ENCODE measurements at places on chromosomes 3 and 15.

GRCh38 chr15:57698243-57698642 lies 8.3 kb upstream of the POLR2M start:
- no peak for DNase-seq

GRCh38 chr3:11736136-11736833 lies 92.6 kb upstream of the VGLL4 start:
- no peak for DNase-seq

DNA sequence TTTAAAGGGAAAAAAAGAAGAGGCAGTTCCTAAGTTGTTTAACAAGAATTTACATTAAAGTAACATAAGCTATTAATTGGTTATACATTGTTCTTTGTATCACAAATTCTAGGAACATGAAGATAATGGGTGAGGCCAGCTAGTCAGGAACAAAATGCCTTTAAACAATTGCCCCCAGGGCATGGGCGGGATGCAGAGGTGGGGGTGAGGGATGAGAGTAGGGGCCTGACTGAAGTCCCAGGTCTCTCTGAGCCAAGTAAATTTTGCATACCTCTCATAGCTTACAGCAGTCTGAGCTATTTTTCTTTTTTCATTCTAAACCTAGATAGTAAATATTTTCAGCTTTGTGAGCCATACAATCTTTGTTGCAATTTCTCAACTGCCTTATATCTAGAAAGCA lies 77.8 kb upstream of the RNU6-1 start:
- DNase-seq, result no peak

- no peak for DNase-seq
Measured at GRCh38 chr3:24828011-24828410, 333.4 kb upstream of the THRB start.

- no peak for DNase-seq
Measured at GRCh38 chr3:120743556-120744195, 1.1 kb downstream of the GTF2E1 start.

- DNase-seq, result no peak
Measured at GRCh38 chr3:49910409-49911123, 6.9 kb upstream of the MST1R start.

- no peak for DNase-seq
Measured at GRCh38 chr3:51691949-51692348, 14.9 kb upstream of the GRM2 start.

DNA sequence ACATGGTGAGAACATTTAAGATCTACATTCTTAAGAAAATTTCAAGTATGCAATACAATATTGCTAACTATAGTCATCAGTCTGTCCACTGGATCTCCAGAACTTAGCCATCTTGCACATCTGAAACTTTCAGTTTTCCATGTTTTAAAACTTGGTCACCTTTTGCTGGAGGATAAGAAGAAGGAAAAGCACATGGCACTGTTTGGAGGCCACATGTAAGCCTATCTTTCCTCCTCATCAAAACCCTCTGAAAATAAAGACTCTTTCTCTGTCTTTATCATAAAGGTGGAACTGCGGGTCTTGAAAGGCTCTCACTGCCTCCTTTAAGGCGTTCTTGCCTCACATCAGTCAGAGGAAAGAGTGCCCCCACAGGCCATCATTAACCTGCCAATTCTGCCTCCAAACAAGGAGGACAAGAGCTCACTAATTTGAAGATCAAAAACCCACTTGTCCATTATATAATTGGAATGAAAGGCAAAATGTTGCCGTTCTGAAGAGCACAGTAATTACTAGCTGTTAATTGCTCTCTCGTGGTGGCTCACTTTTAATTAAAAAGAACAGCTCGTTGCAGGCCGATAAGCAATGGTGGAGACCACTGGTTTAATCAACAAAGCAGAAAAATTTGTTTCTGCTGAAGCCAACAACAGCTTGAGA lies 157.8 kb downstream of the MECOM start:
- DNase-seq, result no peak

DNA sequence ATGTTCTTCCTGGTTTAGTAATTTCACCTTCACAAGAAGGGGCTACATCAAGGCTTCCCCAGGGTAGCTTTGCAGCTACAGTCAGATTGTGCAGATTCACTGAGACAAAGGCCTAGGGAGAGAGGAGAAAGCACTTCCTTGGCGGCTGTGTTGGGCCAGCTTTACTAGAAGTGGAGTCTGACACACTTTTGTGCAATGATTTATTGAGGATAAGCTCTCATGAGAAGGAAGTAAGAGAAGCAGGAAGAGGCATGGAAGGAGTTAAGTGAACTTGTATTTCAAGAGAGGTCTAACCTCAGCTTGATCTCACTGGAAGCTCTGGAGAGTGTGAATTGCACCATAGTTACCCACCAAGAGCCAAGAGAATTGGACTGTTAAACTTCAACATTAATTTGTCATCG lies 78.9 kb downstream of the TGFBR2 start:
- no peak for DNase-seq

DNA sequence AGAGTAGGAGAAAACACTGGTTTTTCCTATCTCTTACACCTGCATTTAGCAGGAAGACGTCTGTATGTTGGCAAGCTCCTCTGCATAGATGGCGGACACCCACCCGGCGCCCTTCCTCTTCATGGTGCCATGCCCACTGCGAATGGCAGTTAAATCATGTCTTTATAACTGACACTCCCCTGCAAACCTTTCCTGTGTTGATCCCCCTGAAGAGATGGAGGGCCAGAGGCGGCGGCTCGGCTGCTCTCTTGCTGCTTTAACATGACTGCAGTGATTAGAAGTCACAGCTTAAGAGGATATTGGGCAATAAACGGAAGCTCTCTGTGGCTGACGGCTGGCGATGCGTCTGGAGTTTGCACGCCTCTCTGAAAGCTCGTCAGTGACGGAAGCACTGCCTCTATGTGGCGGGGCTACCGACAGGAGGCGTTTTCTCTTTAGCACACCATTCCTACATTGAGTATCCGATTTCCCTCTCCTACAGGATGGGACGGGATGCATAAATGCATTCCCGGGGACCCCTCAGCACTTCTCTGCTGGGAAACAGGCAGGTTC lies 25.5 kb upstream of the SNRPA1 start:
- no peak for DNase-seq

DNA sequence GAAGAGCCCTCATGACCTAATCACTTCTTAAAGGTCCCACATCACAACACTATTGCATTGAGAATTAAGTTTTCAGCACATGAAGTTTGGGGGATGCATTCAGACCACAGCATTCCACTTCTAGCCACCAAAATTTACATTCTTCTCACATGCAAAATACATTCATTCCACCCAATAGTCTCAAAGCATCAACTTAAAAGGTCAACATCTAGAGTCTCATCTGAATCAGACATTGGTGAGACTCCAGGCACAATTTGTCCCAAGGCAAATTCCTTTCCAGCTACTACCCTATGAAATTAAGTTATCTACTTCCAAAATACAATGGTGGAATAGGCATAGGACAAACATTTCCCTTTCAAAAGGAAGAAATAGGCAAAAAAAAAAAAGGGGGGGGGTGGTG lies 64.9 kb downstream of the PLSCR2 start:
- peak; percentile 4 for DNase-seq

DNA sequence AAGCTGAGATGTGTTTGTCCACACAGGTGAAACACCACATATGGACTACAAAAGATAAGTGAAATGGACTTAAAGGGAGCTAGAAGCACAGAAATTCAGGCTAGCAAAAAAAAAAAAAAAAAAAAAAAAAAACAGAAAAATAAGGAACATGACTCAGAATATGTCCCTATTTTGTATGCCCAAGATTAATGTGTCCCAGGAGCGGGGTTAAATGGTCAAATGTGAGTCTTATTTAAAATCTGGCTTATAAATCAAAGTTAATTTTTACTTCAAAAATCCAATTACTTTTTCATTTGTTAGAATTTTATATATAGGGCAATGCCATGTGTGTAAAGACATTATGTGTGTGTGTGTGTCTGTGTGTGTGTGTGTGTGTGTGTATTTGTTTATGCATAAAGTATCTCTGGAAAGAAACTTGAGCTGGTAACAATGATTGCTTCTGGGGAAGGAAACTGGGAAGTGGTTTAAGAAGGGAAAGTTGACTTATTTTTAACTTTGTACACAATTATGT lies 986.5 kb downstream of the ROBO2 start:
- no peak for DNase-seq

GRCh38 chr3:169420429-169420828 lies 243.1 kb downstream of the MECOM start:
- DNase-seq, result no peak

DNA sequence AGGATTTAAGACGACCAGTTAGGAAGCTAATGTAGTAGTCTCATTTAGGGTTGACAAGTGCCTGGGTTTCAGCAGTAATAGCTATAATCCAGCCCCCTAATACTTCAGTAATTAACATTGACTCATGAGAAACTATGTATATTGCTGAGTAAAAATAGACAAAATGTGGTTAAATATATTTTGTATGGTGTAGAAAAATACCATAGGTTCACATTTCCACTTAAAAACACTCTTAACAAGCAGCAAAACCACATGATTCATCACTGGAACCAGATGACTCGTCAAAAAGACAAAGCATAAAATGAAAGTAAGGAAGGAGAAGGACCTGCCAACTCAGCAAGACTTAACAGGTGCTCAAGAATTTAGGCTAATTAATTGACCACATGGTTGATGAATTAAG lies 288.9 kb downstream of the EFHB start:
- DNase-seq, result no peak
